ENCODE measurements at places on chromosomes 5 and 9.

DNA sequence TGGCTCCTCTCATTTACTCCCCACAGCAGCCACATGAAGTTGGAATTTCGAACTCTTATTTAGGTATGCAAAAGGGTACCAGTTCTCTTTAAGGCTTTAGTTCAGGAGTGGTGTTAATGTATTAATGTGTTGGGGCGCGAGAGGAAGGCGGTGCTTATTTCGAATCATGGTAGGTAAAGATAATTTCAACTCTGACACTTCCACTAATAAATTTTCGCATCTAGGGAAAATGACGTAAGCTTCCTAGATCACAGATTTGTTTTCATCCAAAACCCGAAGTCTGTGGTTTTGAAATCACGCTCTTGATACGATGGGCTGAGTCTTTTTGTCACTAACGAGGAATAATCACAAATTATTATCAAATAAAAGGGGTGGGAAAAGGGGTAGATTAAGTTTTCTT lies 681 bp downstream of the PPWD1 start:
- peak; percentile 13 for DNase-seq

GRCh38 chr5:67292201-67292940 lies 95.8 kb upstream of the CD180 start:
- DNase-seq: no peak

DNA sequence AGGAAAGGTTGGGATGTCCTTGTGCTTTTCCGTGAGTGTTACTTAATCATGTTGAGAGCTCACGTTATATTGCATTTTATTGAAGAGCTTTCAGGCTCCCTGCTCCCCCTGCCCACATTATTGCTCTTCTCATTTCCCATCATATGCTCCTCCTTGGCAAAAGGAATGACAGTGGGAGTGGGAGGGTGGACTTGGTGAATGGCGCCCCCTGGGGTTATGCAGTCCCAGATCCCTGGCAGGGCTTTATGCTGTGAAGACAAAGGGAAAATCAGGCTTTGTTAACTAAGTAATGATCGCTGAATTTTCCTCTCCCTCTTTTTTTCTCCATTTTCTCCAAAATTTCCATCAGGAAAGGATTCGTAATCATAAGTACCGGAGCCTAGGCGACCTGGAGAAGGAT lies 166.6 kb downstream of the SMARCA2 start:
- peak; percentile 43 for DNase-seq

- no peak for DNase-seq
Measured at GRCh38 chr5:84382363-84383295, 2.1 kb downstream of the EDIL3 start.

DNA sequence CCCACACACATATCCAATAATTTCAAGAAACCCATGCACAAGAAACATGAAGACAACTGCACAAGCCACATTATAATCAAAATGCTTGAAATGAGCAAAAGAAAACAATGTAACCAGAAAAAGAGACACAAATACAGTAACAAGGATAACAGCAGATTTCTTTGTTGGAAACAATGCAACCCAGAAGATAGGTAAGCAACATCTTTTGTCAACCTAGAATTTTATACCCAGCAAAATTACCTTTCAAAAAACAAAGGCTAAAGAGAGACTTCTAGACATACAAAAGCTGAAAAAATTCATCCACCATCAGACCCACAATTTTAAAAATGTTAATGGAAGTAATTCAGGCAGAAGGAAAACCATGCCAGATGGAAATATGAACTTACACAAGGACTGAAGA lies 5.0 kb upstream of the COL23A1 start:
- DNase-seq: no peak

GRCh38 chr9:126720661-126721563 lies 83.9 kb upstream of the ZBTB43 start:
- DNase-seq: no peak

- DNase-seq: peak; percentile 56
Measured at GRCh38 chr9:130058887-130059286, 5.2 kb downstream of the GPR107 start.

DNA sequence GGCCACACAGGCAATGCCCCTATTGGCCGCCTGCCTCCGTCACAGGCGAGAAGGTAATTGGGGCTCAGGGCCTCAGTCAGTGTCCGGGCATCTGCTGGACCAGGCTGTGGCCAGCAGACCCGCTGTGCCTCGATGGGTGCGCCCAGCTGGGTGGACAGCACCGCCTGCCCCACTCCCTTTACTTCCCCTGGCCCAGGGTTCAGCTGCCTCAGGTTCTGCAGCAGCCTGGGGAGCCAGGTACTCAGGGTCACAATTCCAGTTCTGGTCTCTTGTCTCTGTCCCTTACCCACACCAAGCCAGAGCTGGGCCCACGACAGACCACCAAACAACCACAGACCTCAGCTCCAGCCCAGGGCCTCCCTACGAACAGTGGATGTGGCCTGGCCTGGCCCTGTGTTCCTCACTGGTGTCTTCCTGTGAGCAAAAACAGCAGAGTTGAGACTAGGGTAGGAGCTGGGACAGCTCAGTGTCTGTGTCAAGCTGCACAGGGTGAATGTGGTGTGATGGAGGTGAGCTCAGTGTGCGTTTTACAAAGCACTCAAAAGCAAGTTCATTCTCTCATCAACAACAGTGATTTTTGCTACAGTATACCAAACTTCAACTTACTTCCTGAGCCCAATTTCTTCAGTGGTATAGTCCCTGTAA lies 33.4 kb upstream of the SUSD3 start:
- DNase-seq: no peak

- DNase-seq: no peak
Measured at GRCh38 chr5:124905256-124906130, 159.1 kb upstream of the ZNF608 start.

DNA sequence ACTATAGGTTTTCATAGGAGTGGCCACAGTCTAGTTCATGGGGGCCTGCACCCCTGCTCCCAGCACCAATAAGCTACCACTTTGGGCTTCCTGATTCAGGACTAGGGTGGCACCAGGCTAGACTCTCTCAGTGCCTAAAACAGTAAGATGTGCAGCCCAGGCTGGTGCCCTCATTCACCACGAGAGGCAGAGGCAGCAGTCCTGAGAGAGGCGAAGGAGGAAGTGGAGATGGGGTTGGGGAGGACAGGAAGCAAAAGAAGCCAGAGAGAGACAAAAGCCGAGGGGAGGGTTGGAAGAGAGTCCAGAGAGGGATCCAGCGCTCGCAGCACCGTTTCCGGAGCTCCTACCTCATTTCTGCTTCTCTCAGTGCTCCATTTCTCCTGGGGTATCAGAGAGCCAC lies 180.9 kb downstream of the MED10 start:
- DNase-seq: no peak

- no peak for DNase-seq
Measured at GRCh38 chr5:177458912-177459350, 12.3 kb downstream of the PRR7 start.

- no peak for DNase-seq
Measured at GRCh38 chr5:179865491-179866240, 7.0 kb upstream of the MRNIP start.

DNA sequence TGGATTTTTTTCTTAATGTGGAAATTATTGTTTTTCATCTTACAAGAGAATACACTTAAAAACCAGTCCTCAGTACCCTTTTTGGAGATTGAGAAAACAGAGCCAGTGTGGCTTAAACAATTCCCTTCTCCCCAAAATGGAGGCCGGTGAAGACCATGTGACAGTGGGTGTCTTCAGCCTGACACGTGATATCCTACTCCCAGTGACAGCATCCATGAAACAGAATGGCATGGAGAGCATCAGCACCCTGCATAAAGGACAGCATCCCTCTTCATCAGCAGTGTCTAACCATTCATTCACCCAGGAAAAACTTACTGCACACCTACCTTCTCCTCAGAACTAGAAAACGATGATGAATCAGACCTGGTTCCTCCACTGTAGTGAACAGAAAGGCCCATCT lies 103.4 kb upstream of the RAI14 start:
- DNase-seq: no peak

- DNase-seq: no peak
Measured at GRCh38 chr9:133477992-133478850, 678 bp downstream of the SLC2A6 start.

- peak; percentile 52 for DNase-seq
Measured at GRCh38 chr9:111661150-111661801, at the start of gene GNG10. Gene GNG10 (plus strand): TSS chr9:111661605. CDS start chr9:111661635, 30 bp downstream.

DNA sequence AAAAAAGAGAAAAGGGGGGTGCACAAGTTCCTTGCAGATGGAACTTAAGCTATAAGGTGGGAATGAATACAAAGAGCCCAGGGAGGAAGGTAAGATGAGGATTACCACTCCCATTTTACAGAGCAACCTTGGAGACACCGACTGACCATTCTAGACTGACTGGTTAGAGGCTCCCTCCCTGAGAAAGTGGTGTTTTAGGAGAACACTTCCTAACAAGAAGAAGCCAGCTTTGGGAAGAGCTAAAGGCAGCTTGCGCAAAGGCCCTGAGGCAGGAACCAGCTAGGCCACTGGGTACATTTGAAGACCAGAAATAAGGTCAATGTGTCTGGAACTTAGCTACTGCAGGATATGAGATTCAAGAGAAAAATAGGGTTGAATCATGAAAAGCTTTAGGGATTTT lies 38.6 kb downstream of the SPARC start:
- DNase-seq: no peak

DNA sequence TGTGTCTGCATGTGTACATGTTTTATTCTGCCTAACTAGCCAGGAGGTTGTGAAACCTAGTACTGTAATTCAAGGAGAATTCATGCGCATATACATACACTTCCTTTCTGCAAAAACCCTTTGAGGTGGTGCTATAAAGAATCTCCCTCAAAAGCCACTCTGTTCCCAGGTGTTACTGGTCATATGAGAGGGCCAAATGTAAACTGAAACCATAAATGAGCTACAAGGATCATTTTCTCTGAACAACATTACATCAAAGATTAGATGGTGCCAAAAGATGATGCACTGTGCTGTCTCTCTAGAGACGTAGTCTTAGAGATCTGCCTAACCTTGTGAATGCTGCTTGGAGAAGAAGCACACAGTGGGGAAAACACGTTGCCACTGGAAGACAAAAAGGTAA lies 15.7 kb downstream of the NREP start:
- DNase-seq: no peak

GRCh38 chr9:93968451-93969327 lies 13.5 kb upstream of the BARX1 start:
- DNase-seq: peak; percentile 63

DNA sequence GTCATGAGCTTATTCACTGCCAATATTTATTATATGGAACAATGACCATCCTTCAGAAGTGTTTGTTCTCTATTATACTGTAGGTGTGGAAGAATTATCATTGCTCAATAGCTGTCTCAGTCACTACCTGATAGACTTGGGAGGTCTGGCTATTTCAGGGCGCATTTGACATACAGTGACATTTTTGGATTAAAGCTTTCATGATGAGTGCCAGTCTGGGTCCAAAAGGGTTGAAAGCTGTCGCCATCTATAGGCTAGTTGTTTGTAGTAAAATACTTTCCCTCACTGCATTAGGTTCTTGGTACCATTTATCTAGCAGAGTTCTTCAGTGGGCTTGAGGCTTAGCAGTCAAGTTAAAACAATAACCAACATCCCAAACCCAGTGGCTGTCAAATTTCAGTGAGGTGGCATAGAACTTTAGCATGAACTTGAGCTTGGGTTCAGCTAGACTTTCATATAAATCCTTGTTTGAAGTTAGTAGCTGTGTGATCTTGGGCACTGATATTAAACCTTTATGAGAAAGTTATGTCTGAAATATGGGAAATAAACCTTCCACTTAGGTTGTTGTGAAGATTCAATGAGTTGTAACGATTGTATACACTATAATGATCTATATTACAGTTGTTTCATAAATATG lies 110.5 kb upstream of the CDKN2B start:
- peak; percentile 39 for DNase-seq

DNA sequence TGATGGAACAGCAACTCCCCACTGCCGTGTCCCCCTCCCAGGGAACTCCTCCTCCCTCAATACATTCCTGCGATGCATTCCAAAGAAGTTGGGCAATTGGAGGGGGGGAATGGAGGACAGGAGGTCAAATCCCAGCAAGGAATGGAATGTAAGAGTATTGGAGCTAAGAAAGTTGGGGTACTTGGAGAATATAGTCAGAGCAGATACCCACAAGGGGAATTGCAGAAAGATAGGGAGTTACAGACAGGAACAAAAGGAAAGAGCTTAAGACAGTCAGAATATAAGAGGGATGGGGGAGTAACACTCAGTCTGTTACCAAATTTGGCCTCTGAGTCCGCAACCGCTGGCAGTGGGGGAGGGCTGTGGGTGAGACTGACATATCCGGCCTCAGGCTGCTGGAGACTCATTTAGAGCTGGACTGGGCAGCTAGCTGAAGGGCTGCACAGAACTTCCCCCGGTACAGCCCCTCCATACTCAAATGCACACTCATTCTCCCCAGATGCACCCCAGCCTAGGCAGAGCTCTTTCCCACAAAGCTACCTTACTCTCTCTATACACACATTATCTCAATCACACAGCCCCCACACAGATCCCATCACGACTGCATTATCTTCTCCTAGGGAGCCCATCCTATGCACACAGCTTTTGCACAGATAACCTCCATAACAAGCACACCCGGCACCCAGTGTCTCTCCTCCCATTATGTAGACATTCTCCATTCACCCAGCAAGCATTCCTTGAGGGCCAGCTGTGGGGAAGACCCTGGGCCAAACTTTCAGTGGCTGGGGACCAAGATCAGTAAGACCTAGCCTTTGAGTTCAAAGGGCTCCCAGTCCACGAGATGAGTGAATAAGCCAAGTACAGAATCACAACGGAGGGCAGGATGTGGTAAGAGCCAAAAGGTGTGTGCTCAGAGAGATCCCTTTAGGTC lies 3.7 kb downstream of the TLN1 start:
- peak; percentile 88 for DNase-seq

DNA sequence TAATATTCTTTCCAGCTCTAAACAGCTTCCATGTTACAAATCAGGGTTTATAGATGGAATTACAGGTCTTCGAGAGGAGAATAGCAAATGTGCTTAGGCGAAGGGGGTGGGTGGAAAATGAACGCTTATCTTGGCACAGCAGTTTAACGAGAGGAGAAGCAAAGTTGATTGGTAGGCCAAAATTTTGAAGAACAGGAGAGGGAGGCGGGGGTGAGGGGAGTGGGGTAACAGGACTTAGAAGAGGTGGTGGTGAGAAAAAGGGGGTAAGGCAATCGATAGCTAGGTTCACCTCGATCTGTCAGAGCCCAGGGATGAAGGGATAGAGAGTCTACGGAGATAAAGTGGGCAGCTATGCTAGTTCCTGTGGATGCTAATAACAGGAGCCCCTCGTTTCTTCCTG lies 764 bp downstream of the ANKRA2 start:
- DNase-seq: peak; percentile 39

DNA sequence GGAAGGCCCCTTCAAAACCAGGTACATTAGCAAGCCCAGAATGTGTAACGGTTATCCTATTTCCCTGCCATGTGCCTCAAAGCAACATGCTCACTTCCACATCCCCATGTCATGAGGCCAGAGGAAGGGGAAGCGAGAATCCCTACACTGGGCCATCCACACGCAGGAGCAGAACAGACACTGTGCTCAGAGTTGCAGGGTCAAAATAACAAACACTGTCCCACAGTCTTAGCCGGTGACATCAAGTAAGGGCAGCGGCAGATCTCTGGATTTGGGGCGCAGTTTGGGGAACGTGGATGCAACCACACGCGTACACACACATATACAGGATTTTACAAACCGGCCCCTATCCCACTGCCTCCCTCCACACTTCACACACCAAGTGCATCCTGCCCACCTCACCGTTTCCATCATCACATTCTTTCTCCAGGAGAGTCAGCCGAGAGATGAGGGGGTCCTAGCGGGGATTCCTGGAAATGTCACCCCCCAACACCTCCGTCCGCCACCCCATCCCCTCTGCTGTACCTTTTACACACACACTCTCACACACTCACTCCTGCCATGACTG lies 776 bp downstream of the APBA1 start:
- no peak for DNase-seq
